ENCODE measurements at places on chromosomes 12 and 14. TPM values are rescaled to one million over a fixed set of nuclear protein-coding genes. Genes with fewer than 3 reads are reported as not detected.

Gene SDR9C7
- not detected for total RNA-seq

DNA sequence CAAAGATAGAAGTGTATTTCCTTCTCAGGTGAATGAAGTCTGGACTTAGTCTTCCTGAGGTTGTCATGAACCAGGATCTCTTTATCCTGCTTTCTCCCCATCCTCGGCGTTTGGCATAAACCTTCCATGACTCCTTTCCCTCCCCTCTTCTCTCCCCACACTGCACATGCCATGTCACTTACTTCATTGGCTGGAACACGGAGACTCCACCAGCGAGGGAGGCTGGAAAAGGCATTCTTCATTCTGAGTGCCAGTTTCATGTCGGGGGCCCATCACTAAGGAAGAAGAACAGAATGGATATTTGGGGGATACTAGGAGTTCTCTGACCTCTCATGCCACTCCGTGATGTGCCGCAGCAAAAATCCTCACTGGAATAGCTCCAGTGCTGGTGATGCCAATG, 105.6 kb downstream of the VCPKMT start:
- DNase-seq = peak; percentile 59

DNA sequence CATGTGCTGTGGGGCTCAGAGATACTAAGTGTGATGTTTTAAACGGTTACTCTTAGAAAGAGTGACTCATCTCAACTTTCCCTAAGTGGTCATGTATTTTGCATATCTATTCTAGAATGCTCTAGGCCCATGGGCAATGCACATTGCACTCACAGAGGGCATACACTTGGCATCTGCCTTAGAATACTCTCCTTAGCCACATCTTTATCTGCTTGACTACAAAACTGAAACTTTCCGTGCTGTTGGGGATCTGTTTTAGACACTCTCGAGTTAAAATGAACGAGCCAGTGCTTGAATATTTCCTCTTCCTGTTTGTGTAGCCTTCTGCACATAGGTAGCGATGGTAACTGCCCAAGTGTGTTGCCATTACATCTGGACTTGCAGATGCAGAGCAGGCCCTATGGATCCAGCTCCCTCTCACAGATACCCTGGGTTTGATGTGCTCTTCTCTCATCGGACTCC, 180.5 kb downstream of the CAND1 start:
- DNase-seq = no peak

DNA sequence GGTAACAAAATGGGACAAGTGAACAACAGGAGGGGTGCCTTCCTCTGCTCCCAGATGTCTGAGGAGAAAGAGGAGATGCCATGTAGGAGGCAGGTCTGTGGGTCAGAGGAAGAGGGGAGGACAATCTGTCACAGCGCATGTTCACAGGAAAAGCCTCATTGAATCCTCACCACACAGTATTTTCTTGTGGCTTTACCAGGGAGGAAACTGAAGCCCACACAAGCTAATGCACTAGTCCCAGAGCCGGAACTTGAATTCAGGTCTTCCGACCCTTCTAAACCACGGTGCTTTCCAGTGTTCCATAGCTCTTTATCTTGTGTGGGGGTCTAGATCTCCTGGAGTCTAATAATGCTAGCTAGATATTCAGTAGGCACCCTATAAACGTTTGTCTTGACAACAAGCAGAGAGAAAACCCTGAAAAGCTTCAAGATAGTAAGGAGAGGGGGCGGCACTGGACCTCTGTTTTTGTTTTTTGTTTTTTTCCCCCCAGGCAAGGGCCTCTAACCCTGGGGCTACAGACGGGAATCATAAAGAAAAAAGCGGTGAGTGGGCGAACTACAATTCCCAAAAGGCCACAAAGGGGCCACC, 371 bp upstream of the SHMT2 start:
- no peak for DNase-seq

GRCh38 chr14:73695082-73695481, 19.1 kb downstream of the PNMA1 start:
- no peak for DNase-seq

GRCh38 chr12:124493809-124494750, 73.3 kb downstream of the NCOR2 start:
- no peak for DNase-seq

DNA sequence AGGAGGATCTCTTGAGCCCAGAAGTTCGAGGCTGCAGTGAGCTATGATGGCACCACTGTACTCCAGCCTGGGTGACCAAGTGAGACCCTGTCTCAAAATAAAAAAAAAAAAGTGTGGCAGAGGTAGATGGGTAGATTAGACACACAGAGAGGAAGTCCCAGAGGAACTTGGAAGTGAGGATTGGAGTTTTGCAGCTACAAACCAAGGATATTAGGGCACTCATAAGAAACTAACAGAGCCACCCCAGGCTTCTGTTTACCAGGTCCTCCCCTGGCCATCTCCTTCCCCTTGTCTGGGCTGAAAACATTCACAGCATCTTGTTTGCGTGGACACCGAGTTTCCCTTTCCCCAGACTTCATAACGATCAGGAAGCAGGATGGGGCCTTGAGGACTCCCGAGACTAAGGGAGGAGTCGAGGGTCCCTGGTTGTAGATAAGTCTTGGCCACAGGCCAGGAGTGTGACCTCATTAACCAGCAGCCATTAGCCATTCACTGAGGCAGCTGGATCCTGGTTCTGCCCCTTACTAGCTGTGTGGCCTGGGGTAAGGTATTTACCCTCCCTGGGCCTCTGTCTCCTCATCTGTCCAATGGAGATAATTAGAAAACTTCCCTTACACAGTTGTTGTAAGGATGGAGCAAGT, 2.1 kb downstream of the MAP1LC3B2 start:
- no peak for DNase-seq

Gene ANP32D
- not detected for total RNA-seq

DNA sequence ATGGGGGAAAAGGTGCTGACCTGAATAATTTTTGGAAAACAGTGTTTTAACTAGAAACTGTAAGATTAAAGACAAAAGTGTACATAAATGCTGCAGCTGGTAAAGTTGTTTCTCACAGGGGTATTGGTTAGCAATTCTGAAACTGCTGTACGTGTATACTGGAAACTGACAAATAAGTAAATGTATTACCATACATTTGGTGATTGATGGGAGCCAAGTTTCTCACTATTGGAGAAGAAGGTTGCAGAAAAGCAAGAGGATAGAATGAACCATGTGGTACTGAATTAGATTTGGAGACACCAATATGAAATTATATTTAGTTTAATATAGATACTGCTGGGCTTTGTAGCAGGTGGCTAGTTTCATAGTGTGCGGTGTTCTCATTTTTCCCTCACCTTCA, 19.6 kb upstream of the FBXO33 start:
- no peak for DNase-seq

Gene TEX22
- 0.51 TPM for total RNA-seq

DNA sequence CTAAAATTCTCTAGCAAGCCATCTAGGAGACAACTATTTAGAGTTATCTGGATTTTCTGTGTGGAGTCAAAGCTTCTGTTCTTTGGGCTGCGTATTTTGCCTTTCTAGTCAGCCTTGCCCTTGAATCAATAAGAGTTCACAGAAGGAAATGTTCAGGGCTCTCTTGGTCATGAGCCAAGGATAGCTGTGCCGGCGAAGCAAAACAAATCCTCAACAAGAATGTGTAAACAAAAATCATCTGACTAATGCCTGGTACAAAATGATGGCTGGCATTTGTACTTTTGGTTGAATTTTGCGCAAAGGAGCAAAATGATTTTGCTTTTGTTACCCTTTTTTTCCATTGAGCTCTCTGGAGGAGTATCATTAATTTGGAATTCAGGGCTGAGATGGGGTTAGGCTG, 171.1 kb downstream of the DACT1 start:
- DNase-seq = no peak

Gene AMN
- under 0.01 TPM for total RNA-seq

Gene SIX1
- total RNA-seq = 1.8 TPM

- no peak for DNase-seq
Observed at GRCh38 chr14:72315714-72316113, 383.5 kb downstream of the RGS6 start.

DNA sequence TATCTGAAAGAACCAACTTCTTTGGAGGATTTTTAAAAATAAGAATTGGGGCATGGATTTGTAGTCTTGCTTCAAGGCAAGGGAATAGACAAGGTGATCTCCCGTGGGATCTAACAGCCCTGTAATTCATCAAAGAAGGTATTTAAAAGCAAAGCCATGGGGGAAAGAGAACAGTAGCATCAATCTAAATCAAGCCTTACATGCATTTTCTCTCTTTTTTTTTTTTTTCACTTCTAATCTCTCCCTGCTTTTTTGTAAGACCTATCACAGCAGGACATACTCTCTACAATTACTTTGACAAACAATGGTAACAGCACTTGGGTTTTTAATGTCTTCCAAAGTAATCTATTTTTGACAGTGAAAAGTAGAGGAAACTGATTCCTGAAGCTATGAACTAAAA, 367.9 kb downstream of the PAWR start:
- no peak for DNase-seq

GRCh38 chr14:52259434-52259833, 8.1 kb upstream of the PTGDR start:
- peak; percentile 30 for DNase-seq

Gene KLRK1
- not detected for total RNA-seq

Gene DUSP16
- total RNA-seq = 15.2 TPM

DNA sequence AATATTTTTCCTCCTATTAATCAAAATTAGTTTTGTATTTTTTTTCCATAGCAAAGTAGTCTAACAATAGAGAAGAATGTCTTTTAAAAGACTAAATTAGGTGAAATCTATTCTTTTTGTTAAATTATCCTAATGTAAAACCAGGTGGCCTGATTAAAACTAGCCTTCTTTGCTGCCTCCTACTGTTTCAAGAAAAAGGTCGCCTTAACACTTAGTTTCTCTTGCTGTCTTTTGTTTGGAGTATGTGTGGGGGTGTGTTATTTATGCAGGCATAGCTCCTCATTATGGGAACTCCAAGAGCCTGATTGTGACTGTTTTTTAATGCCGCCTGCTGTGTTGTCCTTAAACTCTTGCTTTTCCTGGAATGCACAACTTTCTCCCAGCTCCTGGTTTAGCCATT, 855.3 kb downstream of the DIO2 start:
- DNase-seq = peak; percentile 22

DNA sequence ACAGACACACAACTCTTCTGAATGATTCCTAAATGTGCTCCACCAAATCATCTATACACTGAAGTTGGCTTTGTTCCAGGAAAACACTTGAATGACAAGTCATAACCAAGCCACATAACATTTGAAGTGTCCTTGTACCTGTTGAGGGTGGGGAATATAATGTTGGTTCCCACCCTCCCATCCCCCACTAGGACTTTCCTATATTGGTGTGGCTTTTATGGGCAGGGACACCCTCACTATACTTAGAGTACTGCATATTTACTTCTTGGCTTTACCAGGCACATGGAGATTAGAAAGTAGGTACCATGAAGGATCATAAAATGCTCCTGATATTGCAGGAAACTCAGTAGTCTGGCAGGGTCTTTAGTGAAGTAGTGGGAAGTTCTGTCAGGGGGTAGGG, 9.7 kb upstream of the BHLHE41 start:
- no peak for DNase-seq

DNA sequence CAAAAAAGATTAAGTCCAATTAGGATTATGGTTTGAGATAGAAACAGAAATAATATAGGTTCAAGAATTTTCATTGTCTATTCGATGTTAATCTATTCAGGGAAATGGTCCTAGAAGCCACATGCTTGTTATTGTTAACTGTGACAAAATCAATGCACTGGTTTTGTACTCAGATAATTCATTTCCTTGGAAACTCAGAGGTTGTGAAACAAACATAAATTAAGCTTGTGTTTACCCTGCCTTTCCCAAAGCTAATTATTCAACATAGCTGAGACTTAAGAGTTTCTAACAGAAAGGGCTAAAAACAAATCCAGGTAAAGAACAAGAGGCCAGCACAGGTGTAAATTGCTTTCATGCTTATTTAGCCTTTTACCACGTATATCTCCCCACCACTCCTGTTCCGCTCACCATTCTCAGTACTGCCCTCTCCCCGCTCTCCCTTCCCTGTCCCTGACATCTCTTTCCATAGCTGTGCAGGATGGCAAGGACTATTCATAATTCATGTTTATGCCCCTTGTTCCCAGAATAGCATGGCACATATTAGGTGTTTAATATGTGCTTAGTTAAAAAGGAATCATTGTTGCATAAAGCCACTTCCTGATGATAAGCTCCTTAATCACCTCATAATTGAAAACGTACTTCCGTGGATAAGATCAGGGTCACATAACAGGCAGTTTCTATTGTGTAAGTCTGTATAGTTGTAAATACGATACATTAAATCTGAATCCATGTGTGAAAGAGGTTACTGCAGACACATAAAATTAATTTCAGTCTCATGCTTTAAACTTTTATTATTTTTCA, 131.8 kb upstream of the USP15 start:
- no peak for DNase-seq

DNA sequence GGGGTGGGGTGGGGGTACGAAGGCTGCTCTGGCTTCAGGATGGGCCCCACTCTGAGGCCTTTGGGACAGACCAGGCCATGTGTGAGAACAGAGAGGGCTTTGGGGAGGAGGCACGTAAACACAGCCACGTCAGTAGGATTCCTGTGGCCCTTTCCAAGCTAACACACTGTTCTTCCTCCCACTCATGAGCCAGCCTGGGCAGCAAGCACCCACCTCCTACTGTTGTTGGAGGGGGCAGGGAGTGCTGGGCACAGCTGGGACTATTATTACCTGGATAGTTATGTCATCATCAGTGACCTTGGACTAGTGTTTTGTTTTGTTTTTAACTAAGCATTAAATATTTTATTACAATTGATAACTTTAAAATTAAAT, 5.3 kb downstream of the CHGA start:
- DNase-seq = no peak

- DNase-seq = no peak
Observed at GRCh38 chr12:93221841-93222240, 155.9 kb upstream of the NUDT4 start.

DNA sequence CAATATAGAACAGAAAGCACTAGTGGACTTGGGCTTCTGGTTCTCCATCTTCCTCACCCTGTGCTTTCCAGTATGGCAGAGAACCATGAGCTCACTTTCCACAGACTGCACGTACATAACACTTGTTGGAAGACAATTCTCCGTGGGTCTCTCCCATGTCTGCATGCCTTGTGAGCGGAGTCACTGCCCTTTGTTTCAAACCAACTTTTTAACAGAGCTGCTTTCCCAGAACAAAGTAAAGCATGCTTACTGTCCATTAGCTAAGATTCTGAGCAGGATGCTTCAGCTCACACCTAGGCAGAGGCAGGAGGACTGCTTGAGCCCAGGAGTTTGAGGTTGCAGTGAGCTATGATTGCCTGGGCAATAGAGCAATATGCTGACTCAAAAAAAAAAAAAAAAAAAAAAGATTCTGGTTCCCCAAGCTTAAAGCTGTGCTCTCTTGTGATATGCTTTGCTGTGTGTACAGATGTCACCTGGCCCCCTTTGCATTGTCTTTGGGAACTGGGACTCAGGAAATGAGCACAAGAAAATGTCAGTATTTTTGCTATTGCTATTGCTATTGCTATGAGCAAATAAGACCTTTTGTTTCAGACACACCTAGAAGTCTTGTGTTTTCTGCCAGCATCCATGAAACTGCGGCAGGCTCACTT, 54.6 kb upstream of the PTGR2 start:
- DNase-seq = peak; percentile 81

- DNase-seq = peak; percentile 73
Observed at GRCh38 chr12:48388938-48389337, 38.2 kb upstream of the ZNF641 start.

- peak; percentile 64 for DNase-seq
Observed at GRCh38 chr14:103880348-103881267, 33.2 kb upstream of the PPP1R13B start.

GRCh38 chr12:105078712-105079570, 5.3 kb downstream of the ALDH1L2 start:
- DNase-seq = no peak

- DNase-seq = no peak
Observed at GRCh38 chr12:14691560-14691959, 4.8 kb downstream of the GUCY2C start.
